Endothelial cell of umbilical vein (primary cell): ENCODE measurements at places on chromosomes 11 and 22. TPM values are rescaled to one million over a fixed set of nuclear protein-coding genes. Genes with fewer than 3 reads are reported as not detected.
A peak's percentile ranks its signal among the peaks of the same experiment; 100 is the strongest.

The RASGRP2 gene
- 1.1 and 2.3 TPM in 2 replicates for total RNA-seq

The MPPED1 gene
- not detected in 2 replicates for total RNA-seq

The IL17REL gene
- 0.12 and 0.15 TPM in 2 replicates for total RNA-seq

The NRXN2 gene
- not detected in 2 replicates for total RNA-seq

The INPP5J gene
- total RNA-seq = 0.49 and 0.65 TPM in 2 replicates

The SDHD gene
- total RNA-seq = 72.3 and 79.0 TPM in 2 replicates

The GSTT2 gene
- total RNA-seq = not detected in 2 replicates

The SMARCB1 gene
- total RNA-seq = 113 and 130 TPM in 2 replicates

DNA sequence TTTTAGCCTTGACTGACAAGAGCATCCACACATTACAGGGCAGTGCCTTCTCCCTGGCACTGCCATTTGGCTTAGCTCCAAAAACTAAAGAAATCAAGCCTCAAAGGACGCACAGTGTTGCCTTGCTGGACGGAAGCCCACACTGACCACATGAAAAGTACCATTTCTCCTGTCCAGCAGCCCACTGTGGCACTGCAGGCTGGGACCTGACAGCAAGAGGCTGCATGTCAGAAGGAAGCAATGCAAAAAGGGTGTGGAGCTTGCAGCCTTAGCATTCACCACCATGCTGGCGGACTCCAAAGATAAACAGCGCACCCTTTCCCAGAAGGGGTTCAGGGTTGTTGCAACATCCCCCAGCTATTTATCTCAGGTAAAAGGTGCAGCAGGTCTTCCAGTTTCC is 109.3 kb upstream of the BMAL1 start:
- no peak for DNase-seq
- H3K4me3 ChIP-seq = no peak overlapping the region
- H3K27ac ChIP-seq = no peak overlapping the region
- H3K27me3 ChIP-seq = peaks cover 10% of the 10 kb centered on the region

- H3K27me3 ChIP-seq = peaks cover 3% of the 10 kb centered on the region
- no peaks in the 10 kb centered on the region for H3K36me3 ChIP-seq
- no peak overlapping the region for H3K27ac ChIP-seq
- DNase-seq = no peak
Observed at GRCh38 chr11:27310707-27311106, 52.3 kb downstream of the CCDC34 start.

- H3K4me3 ChIP-seq = no peak overlapping the region
- no peak overlapping the region for H3K27ac ChIP-seq
Observed at GRCh38 chr11:72203163-72203562, 11.2 kb downstream of the FOLR1 start.

GRCh38 chr11:126546191-126546590 is 190.7 kb downstream of the ST3GAL4 start:
- H3K4me1 ChIP-seq = no peaks in the 10 kb centered on the region
- H3K27ac ChIP-seq = no peak overlapping the region
- DNase-seq = no peak
- H3K27me3 ChIP-seq = no peaks in the 10 kb centered on the region

DNA sequence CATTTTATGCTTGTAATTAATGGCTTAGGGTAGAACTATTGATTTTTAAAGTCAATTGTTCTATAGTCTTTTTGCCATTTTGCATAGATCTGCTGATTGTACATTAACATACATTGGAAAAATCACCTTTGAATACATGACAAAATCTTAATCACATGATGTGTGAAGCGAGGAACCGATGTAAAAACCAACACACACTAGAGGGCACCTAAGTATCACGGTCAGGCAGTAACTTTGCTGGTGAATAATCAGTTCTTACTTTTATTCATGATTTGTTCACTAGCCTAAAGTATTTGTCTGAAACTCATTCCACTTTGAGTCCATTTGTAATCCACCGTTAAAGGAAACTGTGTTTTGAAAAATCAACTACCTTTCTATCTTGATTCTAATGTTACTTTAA is 28.2 kb downstream of the JHY start:
- H3K27ac ChIP-seq = no peak overlapping the region
- H3K36me3 ChIP-seq = no peaks in the 10 kb centered on the region
- no peak overlapping the region for H3K4me3 ChIP-seq
- H3K4me1 ChIP-seq = peaks cover 3% of the 10 kb centered on the region
- DNase-seq = peak; percentile 36

- no peaks in the 10 kb centered on the region for H3K27me3 ChIP-seq
- H3K4me3 ChIP-seq = no peak overlapping the region
- no peak overlapping the region for H3K27ac ChIP-seq
- no peaks in the 10 kb centered on the region for H3K4me1 ChIP-seq
- DNase-seq = no peak
- no peaks in the 10 kb centered on the region for H3K36me3 ChIP-seq
Observed at GRCh38 chr11:1854132-1854948, 1.5 kb downstream of the LSP1 start.

GRCh38 chr22:46373159-46373558 is 37.6 kb downstream of the TRMU start:
- H3K36me3 ChIP-seq = no peaks in the 10 kb centered on the region
- H3K27ac ChIP-seq = no peak overlapping the region
- H3K4me1 ChIP-seq = peaks cover 6% of the 10 kb centered on the region

DNA sequence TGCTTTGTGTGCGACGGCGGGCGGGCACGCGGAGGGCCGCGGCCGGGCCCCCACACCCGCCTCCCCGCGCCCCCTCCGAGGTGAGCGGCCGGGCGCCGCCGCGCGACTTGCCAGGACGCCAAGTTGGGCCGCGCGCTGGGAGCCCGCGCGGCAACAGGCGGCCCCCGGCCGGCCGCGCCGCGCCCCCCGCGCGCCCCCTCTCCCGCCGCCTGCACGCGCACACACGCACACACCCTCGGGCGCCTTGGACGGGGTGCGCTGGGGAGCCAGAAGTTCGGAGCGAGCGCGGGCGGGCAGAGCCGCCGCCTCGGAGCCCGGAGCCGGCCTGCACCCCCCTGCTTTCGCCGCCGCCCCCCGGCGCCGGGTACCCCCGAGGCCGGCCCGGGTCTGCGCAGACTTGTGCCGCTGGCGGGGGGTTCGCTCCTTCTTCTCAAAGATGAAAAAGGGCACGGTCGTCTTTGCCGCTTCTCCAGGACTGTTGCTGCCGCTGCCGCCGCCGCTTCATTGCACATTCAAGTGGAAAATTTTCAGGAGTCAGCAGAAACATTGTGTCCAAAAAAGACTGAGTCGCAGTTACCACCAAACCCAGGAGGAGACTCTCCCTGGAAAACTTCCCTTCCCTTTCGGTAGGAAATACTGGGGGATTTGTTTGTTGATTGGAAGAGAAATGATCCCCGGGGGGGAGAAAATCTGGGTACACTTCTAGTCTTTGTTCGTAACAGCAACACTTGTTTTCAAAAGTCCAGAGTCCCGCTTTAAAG is 895 bp downstream of the TEAD1 start:
- peak; percentile 46 for DNase-seq
- H3K4me3 ChIP-seq = peak overlapping the region; percentile 94
- peaks cover 22% of the 10 kb centered on the region for H3K4me1 ChIP-seq
- peak overlapping the region; percentile 63 for H3K27ac ChIP-seq
- no peaks in the 10 kb centered on the region for H3K36me3 ChIP-seq

GRCh38 chr11:45687836-45688235 is 22.4 kb upstream of the CHST1 start:
- no peaks in the 10 kb centered on the region for H3K4me1 ChIP-seq
- no peak overlapping the region for H3K27ac ChIP-seq
- H3K36me3 ChIP-seq = no peaks in the 10 kb centered on the region
- H3K27me3 ChIP-seq = peaks cover 9% of the 10 kb centered on the region

GRCh38 chr11:80596291-80596810 is 1155.5 kb upstream of the TENM4 start:
- H3K27me3 ChIP-seq = no peaks in the 10 kb centered on the region
- no peaks in the 10 kb centered on the region for H3K36me3 ChIP-seq
- peaks cover 28% of the 10 kb centered on the region for H3K4me1 ChIP-seq

- H3K4me3 ChIP-seq = no peak overlapping the region
- H3K27me3 ChIP-seq = no peaks in the 10 kb centered on the region
- H3K27ac ChIP-seq = no peak overlapping the region
- no peaks in the 10 kb centered on the region for H3K4me1 ChIP-seq
- DNase-seq = no peak
- H3K36me3 ChIP-seq = no peaks in the 10 kb centered on the region
Observed at GRCh38 chr11:22416462-22416861, 78.3 kb downstream of the SLC17A6 start.

DNA sequence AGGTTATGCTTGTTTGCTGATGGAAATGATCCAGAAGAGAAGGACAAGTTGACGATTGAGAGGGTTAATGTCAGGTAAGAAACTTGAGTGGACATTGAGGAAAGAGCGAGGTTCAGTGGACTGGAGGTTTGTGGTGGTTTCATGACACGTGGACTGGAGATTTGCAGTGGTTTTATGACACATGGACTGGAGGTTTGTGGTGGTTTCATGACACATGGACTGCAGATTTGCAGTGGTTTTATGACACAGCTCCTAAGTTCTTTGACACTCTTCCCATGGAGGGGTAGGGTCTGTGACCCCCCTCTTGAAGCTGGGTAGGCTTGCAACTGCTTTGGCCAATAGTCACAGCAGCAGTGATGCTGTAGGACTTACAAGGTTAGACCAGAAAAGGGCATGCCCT is 5.4 kb upstream of the MAPK8IP2 start:
- H3K4me1 ChIP-seq = no peaks in the 10 kb centered on the region
- H3K27me3 ChIP-seq = peaks cover 15% of the 10 kb centered on the region
- no peak for DNase-seq
- H3K36me3 ChIP-seq = no peaks in the 10 kb centered on the region

DNA sequence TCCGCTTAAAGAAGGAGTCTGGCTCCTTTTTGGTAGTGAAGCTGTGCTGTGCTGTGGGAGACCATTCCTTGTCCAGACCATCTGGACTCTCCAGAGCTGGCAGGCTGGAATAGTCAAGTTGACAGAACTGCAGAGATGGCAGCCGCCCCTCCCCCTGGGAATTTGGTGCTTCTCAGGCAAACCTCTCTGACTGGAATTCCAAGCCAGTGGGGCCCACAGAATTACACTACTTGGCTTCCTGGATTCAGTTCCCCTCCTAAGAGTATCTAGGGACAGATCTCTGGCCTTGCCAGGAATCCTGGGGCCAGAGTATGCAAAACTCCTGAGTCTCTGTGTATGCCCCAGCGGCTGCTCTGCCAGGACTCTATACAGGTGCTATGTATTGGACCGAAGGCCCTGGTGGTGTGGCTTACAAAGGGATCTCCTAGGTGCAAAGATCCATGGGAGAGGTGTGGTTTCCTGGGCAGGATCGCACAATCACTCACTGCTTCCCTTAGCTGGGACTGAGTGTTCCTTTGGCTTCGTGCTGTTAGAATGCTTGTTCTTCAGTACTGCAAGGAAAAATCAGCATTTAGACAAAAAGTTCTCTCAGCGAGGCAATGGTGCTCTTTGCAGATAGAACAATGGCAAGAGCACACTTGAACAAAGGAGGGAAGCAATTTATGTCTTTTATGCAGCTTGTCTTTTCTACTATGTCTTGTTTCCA is 86.8 kb downstream of the PRMT3 start:
- H3K27ac ChIP-seq = no peak overlapping the region
- no peaks in the 10 kb centered on the region for H3K36me3 ChIP-seq
- peak; percentile 42 for DNase-seq
